ENCODE measurements at places on chromosomes 3 and 15.

DNA sequence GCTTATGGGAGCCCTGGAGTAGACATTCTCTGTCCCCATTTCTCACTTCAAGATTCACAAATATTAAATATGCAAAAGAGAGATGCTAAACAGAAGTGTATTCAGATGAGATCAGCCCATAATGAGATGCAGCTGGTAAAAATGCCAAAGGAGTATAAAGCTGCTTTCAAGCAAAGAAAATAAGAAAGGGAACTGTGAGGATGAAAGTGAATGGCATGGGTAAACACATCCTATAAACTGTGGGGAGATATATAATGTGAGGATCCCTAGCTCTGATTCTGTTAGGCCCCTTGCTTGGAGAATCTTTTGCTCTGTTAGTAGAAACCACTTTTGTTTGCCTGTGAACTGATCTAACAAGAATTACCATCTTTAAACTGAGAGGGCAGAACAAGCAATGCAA is 396.6 kb downstream of the SOX2 start:
- no peak for DNase-seq

DNA sequence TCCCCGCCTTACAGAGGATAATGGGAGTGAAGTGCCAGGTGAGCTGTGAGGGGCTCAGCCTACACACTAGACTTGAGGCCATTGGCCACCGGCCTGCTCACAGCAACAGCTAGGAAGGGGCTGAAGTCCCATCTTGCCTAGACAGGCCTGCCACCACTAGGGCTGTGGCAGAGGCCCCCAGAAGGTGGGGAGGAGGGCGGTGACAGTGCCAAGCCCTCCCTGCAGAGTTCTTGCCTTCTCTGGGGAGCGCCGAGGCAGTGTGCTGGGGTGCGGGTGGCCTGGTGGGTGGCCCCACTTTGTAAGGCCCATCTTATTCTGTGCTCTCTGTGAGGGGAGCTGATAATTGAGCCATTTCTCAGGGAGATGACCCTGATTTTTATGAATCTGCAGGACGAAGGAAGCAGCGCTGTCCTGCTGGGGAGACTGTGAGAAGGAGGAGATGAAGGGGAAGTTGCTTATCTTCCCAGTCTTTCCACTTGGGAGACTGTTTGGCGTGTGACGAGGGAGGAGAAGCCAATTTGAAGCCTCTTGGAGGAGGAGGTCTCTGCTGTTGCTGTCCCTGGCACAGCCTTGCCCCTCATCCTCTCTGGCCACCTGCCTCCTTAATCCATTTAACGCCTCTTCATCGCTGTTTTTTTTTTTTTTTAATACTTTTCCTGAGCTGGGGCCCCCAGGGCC is 104.3 kb downstream of the LINGO1 start:
- no peak for DNase-seq

- no peak for DNase-seq
These were observed 34.9 kb upstream of the CLK3 start for GRCh38 chr15:74580538-74581350.

GRCh38 chr3:52450489-52451236 is 3.2 kb downstream of the TNNC1 start:
- DNase-seq: peak; percentile 13

DNA sequence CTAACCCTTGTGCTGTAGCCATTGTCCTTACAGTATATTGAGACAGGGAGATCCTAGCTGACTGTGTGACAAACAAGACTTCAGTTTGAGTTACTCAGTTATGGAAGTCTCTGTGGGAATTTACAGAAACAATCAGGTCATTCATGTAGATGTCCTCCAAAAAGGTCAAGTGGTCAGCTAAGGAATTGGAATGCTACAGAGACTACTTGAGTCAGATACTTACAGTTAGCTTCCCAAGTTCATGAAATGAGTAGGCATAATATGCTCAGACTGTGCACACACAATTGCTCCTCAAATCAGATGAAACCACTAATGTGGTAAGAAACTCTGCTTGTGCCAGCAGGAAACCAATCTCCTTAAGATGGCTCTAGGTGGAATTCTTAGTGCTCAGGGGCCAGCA is 985.7 kb downstream of the NSUN3 start:
- no peak for DNase-seq

GRCh38 chr15:65791335-65792137 is 557 bp downstream of the DENND4A start:
- DNase-seq: peak; percentile 20

- DNase-seq: no peak
These were observed 267.8 kb upstream of the CNTN4 start for GRCh38 chr3:1830851-1831250.

DNA sequence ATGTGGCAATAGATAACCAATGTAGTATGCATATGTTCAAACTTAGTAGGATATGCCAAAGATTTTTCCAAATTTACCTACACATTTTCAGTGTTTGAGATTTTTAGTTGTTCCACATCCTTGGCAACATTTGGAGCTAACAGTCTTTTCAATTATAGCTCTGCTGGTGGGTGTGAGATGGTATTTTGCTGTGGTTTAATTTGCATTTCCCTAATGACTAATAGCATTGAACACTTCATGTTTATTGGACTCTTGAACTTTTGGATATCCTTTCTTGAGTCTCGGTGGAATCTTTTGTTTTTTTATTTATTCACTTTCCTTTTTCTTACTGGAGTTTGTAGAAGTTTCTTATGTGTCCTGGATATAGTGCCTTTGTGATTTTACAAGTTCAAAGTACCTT is 11.0 kb upstream of the ILDR1 start:
- no peak for DNase-seq

DNA sequence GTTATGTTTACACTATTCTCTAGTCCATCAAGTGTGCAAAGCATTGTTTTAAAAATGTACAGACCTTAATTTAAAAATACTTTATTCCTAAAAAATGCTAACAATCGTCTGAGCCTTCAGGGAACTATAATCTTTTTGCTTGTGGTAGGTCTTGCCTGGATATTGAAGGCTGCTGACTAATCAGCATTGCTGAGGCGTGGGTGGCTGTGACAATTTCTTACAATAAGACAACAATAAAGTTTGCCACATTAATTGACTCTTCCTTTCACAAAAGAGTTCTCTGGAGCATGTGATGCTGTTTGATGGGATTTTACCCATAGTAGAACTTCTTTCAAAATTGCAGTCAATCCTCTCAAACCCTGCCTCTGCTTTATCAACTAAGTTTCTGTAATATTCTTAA is 384.0 kb upstream of the TGFBR2 start:
- DNase-seq: no peak

GRCh38 chr15:31254431-31255175 is 72.0 kb upstream of the KLF13 start:
- no peak for DNase-seq

DNA sequence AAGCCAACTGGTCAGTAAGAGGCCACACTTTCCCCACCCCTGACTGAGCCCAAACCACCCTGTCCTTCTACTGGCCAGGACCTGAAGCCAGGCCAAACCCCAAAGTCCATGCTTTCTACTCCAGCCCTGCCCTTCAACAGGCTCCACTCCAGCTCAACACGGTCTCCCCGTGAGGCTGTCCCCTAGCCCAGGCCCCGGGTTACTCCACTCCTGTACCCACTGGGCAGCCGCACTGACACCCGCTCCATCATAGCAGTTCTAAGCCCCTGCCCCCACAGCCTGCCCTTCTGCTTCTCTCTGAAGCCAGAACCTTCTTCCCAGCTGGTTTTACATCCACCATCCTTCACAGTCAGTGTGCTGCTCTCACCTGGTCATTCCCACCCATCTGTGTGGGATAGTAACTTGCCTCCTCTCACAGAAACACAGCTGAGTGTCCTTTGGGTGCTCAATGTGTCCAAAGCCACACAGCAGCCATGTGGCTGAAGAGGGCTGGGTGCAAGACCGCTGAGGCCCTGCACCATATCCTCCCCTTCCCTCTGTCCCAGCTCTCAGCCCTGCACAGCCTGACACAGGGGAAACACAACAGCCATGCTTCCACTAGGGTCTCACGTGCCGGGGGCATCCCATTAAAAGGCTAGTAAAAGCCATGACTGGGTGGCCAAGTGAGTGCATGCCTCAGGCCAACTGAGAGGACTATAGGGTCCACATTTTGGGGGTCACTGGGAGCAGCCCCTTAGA is 38.1 kb downstream of the TLE3 start:
- no peak for DNase-seq

GRCh38 chr3:129958755-129959154 is 15.8 kb upstream of the TRH start:
- no peak for DNase-seq

DNA sequence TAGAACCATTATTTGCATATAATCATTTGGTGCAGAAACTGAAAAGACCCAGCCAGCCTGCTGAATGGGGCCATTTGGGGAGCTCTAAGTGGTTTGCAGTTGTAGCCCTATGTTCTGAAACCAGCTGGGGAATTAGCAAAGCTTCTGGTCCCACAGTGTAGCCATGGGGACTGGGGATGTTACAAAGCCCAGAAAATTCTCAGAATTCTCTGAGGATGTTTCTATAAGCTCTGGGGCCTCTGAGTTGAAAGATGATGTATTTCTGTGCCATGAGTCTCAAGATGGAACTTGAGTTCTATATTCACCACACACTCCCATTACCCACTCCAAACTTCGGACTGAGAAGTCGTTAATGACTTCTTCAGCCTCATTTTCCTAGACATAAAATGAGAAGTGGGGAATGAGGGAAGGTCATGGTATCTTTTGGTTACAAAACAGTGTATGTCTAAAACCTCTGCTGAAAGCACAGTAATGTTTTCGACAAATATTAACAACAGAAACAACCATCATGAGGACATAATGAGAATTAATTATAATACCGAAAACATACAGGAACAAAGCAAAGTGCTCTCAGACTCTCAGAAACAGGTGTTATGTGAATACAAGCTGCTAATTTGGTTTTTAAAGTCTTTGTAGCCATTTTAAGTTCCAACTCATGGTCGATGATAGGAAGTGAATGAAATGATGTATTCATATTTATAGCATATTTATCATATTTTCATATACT is 89.4 kb downstream of the RFTN1 start:
- no peak for DNase-seq

DNA sequence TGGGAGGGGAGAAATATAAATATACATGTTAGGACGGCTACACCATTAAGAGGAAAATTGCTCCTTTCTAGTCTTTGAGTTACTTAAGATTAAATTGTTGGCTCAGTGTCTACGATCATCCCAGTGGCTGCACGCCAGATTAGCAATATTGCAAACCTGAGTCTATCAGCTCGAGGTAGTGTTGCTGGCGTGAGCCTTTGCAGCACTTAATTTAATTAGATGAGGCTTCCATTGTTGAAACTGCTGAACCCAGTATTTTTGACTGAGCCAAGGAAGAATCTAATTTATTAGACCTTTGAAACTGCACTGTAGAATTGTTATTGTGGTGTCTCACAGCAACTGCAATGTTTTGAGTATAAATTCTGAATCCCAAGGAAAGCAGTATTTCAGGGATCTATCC is 782.4 kb upstream of the ROBO1 start:
- no peak for DNase-seq

DNA sequence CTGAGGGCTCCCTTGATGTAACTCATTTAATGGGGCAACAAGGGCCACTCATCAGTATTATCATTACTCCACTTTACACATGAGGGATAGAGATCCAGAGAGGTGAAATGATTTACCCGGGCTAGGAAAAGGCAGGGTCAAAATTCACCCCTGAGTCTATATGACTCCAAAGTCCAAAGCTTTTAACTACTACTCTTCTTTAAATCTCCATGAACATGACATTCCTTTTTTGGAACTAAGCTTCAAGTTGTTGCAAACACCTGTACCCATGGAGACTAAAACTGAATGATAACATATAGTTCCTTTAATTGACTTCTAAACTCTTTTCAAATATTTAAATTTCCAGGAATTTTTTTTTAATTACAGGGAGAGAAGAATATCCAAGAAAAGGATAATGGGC is 292.9 kb upstream of the GADL1 start:
- no peak for DNase-seq

DNA sequence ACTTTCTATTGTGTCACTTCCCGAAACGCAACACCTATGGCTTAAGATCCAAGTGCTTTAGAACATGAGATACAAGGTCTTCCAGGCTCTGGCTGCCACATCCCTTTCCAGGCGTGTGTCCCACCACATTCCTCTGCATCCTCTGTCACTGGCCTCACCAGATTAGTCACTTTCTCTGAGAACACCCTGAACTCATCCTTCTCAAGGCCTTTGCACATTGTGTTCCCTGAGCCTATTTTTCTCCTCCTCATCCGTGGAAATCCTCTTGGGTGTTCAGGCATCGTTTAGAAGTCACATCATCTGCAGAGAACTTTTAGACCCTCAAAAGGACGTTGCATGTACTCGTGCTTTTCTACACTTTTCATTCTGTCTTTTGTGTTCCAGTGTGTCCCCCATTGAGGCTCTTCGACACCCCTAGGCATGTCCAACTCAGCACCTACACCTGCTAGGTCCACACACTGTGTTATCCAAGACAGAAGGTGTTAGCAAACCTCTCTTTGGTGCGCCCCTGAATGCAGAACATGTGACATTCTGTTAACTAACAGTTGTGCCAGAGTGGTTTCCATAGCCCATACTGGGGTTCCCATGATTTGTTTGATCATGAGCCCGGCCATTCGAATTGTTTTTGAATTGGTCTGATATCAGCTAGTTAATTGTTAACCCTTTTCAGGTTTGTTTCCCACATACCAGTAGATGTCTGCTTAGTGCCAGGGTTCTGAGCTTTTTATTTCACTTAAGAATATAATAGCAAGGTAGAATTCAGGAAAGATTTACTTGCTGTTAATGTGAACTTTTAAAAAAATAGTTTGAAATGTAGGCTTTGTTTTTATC is 67.2 kb downstream of the LPP start:
- DNase-seq: no peak

- no peak for DNase-seq
These were observed 85.6 kb downstream of the CPN2 start for GRCh38 chr3:194265505-194265892.

DNA sequence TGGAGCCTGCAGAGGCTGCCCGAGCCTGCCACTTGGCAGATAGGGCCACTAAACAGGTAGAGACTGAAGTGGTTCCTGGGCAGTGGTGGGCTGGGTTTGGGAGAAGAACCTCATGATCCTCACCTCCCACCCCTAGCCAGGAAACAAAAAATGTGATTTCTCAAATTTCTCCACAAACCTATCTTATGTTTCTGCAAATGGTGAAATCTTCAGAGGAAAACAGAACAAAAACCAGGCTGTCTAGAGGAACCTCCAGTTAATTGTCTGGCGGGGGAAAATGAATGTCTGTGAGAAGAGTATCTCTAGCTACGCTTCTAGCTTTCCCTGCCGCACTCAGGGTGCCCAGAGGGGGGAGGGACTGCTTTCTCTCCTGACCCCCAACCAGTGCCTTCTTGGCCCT is 55.9 kb downstream of the TRA2B start:
- DNase-seq: no peak

GRCh38 chr3:156749244-156749643 is 74.9 kb downstream of the TIPARP start:
- DNase-seq: no peak

GRCh38 chr15:75360856-75361255 is 7.6 kb downstream of the MAN2C1 start:
- DNase-seq: no peak

All from CD8-positive, alpha-beta T cell (primary cell).